G401 (cell line): ENCODE measurements at places on chromosomes 2 and 18. TPM values are rescaled to one million over a fixed set of nuclear protein-coding genes. Genes with fewer than 3 reads are reported as not detected.

DNA sequence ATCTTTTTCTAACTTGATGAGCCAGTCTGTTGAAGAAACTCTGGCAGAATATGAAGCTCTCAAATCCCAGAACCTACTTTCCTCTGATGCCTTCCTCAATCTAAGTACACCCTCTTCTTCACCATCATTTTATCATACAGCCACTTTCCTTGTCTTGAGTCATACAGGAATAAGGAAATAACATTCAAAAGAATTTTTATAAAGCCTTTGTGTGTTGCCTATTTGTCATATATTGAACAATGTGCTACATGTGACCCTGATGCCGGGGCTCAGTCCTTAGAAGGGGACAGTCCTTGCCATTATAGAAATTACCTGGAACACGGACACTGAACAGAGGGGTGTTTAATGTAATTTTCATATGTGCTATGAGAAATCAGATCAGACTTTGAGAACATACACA, 27.4 kb downstream of the RAPGEF4 start:
- no peak for DNase-seq

DNA sequence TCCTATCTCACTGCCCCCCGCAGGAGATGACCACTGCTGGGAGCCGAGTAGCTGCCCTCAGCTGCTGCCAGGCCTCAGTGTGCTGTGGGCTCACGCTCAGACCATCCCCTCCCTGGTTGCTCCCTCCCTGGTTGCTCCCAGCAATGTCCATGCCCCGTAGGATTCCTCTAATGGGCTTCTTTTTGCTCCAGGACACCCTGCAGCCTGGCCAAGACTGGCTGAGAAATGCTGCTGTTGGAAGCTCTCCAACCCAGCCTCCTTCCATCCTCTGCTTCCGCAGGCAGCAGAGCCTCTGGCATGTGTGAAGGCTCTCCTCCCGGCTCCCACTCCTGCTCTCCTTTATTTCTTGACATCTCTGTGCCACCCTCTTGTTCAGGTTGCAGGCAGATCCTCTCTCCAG, 48.6 kb downstream of the SOX11 start:
- no peak for DNase-seq

DNA sequence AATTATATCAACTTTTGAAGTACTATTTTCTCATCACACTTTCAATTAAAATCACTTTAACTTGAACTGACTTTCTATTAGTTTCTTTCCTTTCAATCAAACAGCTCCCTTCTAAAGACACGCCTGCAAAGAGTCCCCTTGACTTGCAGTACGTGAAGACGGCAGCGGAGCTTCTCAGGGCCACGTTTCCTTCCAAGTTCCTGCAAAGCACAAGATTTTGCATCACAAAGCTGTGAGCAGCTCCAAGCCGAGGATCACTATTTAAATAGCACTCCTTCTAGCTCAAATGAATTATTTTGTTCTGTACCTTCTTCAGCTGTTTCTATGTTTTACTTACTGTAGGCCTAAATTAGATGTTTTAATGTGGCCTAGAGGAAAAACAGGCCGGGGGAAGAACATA, 30.8 kb downstream of the SH3YL1 start:
- no peak for DNase-seq

DNA sequence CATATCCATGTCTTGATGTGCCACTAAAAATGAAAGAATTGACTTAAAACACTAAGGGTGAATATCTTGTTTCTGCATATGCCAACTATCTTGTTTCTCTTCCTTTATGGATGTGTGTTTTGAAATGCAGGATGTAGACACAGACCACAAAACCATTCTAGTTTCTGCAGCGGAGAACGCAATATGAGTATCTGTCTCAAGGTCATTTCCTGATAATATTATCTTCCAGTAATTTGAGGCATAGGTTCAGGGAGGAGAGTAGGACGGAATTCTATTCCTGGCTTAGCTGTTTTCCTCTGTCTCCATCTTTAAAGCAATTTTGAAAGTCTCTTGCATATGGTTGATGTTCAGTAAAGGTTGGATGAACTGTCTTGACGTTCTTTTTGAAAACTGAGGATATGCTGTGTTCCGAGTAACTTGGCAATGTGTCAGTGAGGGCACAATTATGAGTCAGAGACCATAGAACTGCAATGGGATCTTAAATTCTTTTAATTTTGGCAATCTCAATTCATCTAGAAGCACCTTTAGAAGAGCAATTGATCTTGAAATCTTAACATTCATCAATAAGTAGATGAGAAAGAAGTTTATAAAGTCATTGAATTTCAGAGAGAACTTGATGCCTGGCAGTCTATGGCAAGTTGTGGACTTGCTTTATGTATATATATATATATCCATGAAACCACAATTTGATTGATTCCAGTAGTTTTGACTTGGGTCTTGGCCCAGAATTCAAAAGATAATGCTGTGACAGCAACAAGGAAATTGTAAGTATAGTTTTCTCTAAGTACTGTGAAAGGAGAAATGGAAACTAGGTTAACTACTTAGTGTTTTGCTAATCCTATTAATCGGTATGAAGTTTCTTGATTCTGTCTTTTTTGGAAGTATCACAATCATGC, 24.8 kb downstream of the RAB27B start:
- no peak for DNase-seq

- DNase-seq: no peak
Measured at GRCh38 chr2:205706769-205707381, 24.6 kb downstream of the NRP2 start.

GRCh38 chr2:199716807-199717586, 134.0 kb downstream of the FTCDNL1 start:
- DNase-seq: no peak

GRCh38 chr2:167411367-167411766, 523.1 kb downstream of the XIRP2 start:
- DNase-seq: no peak

The TTR gene
- not detected in 2 replicates for total RNA-seq

The CCDC74B gene
- 71.6 and 76.7 TPM in 2 replicates for total RNA-seq

The DSEL gene
- 0.06 and 0.14 TPM in 2 replicates for total RNA-seq

- no peak for DNase-seq
Measured at GRCh38 chr2:156345582-156345981, 13.1 kb upstream of the NR4A2 start.

The ACMSD gene
- not detected in 2 replicates for total RNA-seq

The NAT8 gene
- total RNA-seq: not detected in 2 replicates

DNA sequence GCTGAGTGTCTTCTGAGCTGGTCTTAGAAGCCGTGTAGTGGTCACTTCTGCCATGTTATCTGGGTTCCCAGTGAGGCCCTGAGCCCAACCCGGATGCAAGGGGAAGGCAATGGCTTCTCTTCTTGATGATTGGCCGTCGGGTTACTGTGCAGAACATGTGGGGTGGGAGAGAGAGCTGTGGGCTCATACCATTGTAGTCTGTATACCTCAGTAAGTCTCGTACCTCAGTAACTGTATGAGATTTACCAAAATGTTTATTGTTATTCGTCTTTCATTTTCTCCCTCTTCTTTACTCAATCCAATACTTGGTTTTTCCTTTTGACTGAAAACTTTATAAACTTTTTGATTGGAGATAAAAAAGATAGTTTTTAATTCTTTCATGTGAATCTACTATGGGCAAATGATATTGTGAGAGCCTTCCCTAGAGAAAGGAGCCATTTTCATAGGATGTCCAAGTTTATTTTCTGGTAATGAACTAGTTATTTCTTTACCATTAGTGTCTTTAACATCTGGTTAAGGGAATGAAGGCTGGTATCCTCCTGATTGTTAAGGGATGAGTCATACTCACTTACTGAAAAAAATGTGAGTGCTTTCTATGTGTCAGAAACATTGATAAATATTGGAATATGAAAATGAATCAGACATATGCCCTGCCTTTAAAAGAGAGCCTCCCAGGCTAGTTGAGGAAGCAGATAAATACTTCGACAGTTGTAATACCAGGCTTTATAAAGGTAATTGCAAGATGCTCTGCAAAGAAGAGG, 129.9 kb downstream of the PRPF40A start:
- no peak for DNase-seq

DNA sequence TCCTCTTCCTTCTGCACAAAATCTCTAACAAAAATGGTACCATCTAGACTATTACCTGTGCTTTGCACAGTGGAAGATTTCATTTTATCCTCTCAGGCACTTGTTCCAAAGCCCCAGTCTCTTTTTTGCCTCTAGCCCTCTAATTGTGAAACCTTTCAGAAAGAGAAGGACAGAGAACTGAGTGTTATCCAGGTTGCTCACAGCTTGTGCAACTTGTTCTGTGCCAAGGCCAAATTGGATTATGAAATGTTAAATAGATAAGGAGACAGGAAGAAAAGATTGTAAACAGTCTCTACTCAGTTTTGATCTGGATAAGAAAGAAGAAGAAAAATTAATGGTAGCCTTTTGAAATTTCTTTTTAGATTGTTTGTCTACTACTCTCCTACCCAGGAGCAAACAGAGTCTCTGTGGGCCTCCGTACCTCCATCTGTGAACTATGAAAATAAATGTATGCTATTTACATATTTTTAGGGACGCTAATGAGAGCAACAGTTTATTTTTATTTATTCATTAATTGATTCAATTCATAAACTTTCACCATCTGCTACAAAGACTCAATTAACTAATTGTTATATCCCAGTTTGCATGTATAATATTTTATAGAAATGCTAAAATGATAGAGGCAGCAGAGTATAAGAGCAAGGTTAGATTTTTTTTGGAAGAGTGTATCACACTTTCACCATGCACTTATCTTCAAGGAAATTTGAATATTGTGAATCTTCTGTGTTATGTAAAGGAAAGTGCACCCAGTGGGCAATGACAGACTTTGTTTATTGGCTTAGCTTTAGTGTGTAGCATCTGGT, 339.0 kb upstream of the ETAA1 start:
- DNase-seq: peak; percentile 69

The RNF125 gene
- 2.4 and 2.8 TPM in 2 replicates for total RNA-seq

The LCT gene
- total RNA-seq: not detected in 2 replicates

The ABCB11 gene
- total RNA-seq: not detected in 2 replicates

The TSGA10 gene
- total RNA-seq: 1.8 and 5.8 TPM in 2 replicates

The STAT4 gene
- total RNA-seq: not detected in 2 replicates

DNA sequence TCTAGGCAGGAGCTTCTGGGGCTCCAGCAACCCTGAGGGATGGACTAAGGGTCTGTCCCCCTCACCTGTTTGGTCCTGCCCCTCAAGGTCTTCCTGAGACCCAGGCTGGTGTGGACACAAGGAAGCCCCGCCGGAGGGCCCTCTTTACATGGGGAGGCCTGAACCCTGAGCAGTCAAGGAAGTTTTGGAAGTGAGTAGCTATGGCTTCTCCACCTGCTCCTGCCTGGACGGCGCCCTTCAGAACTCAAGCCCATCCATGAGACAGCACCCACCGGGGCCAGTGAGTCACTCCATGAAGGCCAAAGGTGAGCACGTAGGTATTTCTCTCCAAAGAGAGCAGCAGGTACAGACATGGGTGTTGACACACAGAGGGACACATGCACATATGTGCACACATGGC, 98.2 kb upstream of the CTDP1 start:
- no peak for DNase-seq

DNA sequence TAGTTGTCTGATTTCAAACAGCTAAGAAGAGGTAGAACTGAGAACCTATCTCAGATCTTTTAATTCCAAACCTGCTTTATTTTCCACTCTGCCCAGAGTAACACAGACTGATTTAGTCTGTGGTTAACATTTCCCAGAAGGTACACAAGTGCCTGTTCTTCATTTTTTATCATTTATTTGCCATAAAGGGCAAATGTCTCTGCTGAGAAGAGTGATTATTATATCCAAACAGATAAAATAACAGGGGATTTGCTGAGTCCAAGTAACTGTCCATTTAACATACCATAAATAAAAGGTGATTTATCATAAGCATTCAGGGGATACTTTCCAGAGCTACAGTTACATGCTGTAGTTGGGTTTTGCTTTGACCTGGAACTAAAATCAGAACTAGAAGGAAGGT, 617.7 kb downstream of the MBD2 start:
- no peak for DNase-seq

DNA sequence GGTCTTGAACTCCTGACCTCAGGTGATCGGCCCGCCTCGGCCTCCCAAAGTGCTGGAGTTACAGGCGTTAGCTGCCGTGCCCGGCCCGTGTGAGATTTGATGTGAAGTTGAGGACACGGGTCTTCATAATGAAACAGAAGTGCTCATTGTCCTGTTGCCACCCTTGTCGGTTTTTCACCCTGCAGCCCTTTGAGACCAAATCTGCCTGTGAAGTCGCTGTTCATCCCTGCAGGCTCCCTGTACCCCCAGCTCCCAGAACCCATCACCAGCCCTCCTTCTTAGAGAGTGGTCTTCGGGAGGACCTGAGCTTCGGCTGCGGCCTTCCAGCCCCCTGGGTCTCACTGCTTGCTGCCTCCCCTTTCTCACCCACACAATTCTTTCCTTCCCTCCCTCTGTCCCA, 325.2 kb downstream of the GBX2 start:
- DNase-seq: no peak

The WNT6 gene
- total RNA-seq: 0.14 TPM in 1 of 2 replicates, not detected in the other

DNA sequence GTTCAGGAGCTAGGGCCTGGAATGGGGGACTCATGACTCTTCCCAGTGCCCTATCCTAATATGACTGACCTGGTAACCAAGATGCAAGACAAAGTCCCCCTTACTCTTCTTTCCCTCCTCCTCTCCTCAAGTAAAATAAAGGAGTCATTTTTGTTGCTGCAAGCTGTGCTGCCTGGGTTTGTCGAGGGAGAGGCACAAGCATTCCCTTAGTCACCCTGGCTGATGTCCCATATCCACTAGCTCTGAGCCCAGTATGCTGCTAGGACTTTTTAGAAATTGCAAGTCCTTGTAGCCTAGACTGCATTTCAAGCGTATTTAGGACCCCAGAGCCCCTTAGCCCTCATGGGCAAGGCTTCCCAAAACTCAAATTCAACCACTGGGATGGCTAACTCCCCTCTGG, 338.5 kb upstream of the SETBP1 start:
- DNase-seq: no peak

DNA sequence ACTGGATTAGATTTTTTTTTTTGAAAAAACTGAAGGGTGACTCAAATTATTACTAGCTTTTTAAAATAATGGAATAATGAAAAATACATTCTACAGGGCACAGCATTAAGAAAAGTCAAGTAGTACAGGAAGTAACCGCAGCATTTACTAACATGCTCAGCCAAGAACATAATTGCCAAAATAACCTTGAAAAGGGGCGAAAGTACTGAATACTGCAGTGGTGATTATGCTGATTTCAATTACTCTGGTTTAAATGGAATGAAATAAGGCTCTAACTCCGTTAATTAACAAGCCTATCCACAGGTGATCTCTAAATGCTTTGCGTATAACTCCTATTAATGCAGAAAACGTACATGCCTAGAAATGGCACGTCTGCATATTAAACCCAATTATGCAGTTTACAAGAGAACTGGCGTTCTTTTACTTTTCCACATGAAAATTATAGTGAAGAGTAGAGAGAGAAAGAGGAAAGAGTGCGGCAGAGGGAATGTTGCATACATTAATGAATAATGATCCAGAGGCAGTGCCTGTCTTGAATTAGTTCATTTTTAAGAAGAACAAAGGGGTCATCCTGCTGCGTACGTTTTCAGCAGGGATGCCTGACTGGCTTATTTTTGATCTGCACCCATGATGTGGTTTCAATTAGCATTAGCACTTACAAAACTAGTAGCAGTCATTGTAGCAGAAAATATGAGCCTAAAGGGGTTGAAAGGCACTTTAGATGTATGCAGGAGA, 612.4 kb downstream of the NYAP2 start:
- no peak for DNase-seq

DNA sequence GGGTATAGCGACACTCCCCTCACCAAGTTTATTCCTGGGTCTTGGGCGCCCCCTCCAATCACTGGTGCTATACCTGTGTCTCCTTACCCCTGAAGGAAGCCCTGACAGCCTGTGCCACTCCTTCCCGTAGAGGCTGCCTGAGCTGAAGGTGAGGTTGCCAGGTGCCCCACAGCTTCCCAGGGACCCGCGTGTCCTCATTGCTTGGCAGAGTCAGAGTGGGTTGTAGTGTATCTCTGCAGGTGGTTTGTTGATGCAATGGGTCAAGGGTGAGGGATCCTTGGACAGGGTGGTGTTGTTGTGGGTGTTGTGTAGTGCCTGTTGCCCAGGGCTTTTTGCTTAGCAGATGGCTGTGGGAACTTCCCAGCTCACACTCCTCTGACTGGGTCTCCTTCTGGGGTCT, 438.7 kb upstream of the FSIP2 start:
- DNase-seq: no peak
